ENCODE measurements at places on chromosomes 2 and 18. TPM values are rescaled to one million over a fixed set of nuclear protein-coding genes. Genes with fewer than 3 reads are reported as not detected.

Gene AMMECR1L
- 14.2 TPM for total RNA-seq

Gene VIL1
- total RNA-seq: not detected

Gene DCDC2C
- not detected for total RNA-seq

Gene FAP
- 50.0 TPM for total RNA-seq

Gene UGT1A1
- total RNA-seq: 0.41 TPM

Gene B3GNT7
- total RNA-seq: 2.8 TPM

Gene ARMC9
- total RNA-seq: 11.9 TPM

Gene ORMDL1
- total RNA-seq: 64.8 TPM

Gene SKOR2
- not detected for total RNA-seq

Gene TMEM163
- total RNA-seq: 0.72 TPM

Gene IL1A
- not detected for total RNA-seq

Gene DUSP19
- 5.8 TPM for total RNA-seq

Gene SNTG2
- total RNA-seq: 2.7 TPM

Gene IL1RN
- total RNA-seq: 44.7 TPM

Gene SPATS2L
- 220 TPM for total RNA-seq

Gene CNGA3
- total RNA-seq: 0.51 TPM

Gene RAX
- not detected for total RNA-seq

Gene PLGLB1
- total RNA-seq: 12.5 TPM

Gene SCN3A
- total RNA-seq: 2.8 TPM
